ENCODE measurements at places on chromosomes 3 and 15.

- DNase-seq, result no peak
Observed at GRCh38 chr3:173553635-173554280, 156.2 kb downstream of the NLGN1 start.

DNA sequence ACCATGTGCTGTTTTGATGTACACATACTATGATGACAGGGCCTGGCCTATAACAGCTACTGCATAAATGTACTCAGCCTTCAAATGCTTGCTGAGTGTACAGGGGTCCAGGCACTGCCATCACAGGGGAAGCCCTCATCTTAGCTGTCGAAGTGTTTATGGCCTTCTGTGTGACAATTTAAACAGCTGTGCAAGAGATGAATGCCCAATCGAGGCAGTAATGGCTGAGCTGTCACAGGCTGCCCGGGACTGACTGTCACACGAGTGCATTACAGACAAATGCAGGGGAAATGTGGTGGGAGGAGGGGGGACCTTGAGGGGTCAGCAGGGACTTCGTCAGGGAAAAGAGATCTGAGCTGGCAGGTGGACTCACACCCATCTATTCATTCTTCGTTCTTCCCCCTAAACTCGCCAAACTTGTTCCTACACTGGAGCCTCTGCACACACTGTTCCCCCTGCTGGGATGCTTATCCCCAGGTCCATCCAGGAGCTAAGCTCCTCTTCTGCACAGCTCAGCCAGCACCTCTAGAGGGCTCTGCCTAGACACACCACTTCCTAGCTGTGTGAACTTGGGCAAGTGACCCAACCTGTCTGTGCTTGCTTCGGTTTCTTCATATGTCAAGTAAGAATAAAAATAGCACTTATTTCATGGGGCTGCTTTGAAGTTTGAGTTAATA, 156.2 kb upstream of the IQSEC1 start:
- DNase-seq, result no peak

- no peak for DNase-seq
Observed at GRCh38 chr3:73719861-73720260, 95.1 kb upstream of the PDZRN3 start.

- no peak for DNase-seq
Observed at GRCh38 chr3:14238930-14239329, 60.3 kb downstream of the LSM3 start.

DNA sequence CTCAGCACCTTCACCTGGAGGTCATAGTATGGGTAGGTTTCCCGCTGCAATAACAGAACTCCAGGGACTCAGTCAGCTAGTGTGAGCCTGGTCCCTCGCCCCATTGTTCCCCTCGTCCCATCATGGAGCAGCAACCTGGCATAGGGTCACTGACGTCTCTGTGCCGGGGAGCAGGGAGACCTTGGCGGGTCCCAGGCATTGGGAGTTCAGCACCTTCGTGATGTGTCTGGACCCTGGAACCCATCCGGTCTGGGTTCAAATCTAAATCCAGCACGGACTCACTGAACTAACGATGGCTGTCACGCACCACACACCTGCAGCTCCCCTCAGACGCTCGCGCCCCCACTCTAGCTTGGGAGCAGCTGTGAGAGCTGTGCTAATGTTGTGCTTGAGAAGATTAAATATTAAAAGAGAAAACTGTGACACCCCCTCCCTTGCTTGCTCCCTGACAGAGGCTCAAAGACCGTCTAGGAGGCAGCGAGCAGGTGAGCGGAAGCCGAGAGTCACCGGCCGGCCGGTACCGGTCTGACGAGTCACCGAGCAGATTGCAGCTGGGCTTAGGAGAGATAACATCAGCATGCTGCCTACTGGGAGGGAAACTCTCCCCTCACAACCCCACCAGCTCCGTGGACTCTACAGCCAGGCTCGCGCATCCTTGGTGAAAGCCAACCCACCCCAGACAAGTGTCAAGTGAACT, 742 bp downstream of the PLA2G4F start:
- no peak for DNase-seq

- no peak for DNase-seq
Observed at GRCh38 chr3:136209921-136210320, 13.8 kb upstream of the MSL2 start.

DNA sequence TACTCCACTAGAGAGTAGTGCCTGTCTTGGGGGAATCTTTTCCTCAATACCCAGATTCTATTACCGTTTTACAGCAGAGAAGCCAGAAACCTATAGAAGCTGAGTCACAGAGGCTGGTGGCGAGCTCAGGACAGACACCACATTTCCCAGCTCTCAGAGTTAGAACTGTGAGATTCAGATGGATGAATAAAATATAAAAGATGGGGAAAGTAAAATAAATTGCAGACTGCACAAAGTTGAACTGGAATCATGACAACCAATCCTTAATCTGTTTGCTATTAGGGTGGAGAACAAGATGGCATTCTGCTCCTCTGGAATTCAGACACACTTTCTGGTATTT, 40.5 kb upstream of the CMSS1 start:
- DNase-seq, result no peak

DNA sequence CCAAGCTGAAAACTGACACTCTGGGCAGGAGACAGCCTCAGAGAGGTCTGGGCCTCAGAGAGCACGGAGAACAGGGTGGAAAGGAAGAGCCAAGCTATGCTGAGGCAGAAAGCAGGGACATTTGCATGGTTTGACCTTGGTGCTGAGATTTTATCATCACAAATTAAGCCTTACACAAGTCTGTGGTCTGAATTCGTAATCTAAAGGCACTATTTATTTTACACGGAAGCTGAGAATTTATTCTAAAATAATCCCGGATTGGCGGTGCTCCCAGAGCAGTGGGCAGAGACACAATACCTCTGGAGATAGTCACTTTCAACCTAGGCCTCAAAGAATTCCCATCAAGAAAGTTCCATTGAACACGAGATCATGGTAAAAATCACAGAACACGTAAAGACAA, 47.5 kb downstream of the CFAP92 start:
- DNase-seq, result no peak

- no peak for DNase-seq
Observed at GRCh38 chr3:170813266-170813665, 56.7 kb downstream of the RPL22L1 start.

DNA sequence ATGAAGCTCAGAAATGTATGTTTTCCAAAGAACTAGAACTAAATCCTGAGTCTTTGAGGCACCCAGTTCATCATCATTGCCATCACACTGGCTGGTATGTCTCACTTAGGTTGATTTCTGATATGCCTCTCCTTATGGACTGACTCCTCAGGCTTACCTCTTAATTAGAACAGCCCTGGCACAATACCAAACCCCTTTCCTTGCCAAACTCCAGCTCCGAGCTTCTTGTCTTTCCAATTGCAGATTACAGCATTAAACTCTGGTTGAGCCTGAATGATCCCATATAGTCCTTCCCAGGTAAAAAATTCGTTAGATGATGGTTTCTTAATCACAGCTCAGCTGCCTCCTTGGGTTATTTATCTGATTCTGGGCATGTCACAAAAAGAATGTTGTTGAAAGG, 66.3 kb downstream of the RTP4 start:
- DNase-seq, result no peak

GRCh38 chr15:52008698-52009434, 10.2 kb upstream of the MAPK6 start:
- DNase-seq, result no peak

DNA sequence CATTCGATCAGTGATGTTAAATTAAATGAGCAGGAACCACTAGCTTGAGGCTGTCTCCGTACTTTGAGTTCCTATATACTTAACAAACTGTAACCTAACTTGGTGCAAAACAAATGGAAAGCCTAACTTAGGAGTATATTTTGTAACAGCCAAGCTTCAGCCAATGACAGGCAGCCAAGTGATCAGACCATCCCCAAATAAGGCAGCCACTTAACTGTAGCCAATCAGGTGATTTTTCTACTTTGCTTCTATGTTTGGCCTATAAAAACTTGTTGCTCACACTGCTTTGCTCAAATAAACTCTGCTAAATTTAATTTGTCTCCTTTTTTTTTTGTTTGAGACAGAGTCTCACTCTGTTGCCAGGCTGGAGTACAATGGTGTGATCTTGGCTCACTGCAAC, 19.3 kb upstream of the ZNF770 start:
- no peak for DNase-seq

DNA sequence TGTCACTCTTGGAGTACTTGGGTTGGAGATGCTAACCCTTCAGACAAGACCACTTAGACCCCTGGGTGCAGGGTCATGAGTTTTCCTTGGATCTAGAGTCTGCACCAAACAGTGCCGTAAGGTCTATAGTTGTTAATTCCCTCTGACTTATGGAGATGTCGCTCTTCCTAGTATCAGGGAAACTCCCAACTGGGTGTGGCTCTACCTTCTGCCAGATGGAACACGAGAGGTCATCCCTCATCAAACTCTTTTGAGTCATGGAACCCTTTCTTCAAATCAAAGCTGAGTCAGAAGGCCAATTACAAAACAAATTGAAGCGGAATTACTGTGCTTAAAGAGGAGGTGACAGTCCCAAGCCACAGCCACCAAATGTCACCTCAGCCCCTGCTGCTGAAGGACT, 514.9 kb upstream of the PROK2 start:
- no peak for DNase-seq

DNA sequence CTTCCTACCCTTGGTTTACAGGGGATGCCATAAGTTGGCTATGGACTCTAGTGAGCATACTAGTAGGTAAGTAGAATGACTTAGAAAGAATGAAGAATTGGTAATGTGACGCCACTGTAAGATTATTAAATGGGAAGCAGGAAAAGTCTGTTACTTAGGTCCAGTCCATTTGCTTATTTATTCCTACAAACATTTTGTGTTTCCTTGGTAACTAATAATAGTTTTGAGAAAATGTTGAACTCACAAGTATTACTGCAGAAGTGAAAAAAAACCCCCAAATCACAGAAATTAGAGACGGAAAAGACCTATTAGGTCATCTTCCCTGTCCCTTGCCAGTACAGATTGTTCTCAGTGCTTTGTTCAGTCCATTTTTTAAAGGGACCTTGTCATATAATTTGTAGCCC, 63.5 kb downstream of the CMSS1 start:
- DNase-seq, result no peak

DNA sequence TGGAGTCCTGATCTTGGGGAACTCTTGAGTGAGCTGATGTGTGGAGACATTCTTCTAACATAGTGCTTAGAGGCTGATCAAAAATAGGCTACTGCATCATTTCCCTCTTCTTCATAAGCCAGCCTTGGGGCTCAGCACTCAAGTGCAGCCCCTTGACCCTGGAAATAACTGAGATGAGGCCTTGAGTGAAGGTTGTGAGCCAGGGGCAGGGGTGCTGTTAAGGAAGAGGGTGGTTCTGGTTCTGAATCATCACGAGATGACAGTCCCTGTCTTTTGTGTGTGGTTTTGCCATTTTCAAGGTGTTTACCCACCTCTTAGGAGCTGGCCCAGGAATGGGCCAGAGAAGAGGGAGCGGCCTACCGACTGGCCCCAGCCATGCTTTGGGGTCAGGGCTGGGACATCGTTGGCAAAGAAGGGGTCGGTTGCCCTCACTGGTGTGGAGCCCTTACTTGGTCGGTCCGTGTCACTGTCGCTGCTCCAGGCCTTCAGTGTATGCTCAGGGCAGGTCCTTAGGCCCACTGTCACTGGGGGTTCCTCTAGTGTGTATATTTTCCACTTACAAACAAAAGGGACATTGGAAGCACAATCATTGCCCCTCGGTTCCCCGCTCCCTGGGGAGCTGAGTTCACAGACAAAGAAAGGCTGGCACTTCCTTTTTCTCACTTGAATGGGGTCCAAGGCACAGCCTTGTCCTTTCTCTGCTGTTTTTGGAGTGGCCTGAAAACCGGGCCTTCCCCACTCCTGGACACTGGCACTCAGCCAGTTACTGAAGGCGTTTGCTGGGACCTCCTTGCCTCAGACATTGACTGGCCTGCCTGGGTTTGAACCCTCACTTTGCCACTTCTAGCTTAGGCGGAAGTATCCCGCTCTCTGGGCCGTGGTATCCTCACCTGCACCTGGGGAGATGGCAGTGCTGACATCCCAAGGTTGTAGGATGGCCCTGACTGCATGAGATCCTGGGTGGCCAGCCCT, 46.6 kb downstream of the SLC6A6 start:
- no peak for DNase-seq

- no peak for DNase-seq
Observed at GRCh38 chr3:79809106-79809505, 41.3 kb upstream of the ROBO1 start.

GRCh38 chr3:123655400-123655799, 70.5 kb upstream of the HACD2 start:
- DNase-seq, result no peak

DNA sequence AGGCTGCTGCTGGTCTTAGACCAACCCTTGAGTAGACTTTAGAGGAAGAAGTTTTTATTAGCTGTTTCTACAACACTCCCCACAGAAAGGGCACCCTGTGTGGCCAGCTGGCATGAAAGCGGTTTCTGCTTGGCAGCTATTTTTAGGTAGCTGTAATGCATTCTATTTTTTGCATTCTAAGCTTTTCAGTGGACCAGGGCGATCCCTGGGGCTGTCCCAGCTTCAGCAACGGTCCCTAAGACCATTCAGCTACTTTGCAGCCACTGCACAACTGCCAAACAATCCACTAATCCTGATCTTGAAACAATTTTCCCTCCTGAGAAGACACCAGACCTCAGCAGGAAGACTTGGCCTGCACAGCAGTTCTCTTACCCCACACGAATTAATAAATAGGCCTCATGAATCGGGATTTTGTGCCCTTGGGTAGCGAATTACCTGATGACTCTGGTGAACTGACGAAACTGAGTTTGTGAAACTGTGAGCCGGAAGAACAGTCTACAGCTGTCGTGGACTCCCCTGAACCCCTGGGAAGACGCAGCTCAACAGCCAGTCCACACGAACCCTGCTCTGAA, 14.6 kb upstream of the TFRC start:
- DNase-seq, result no peak

DNA sequence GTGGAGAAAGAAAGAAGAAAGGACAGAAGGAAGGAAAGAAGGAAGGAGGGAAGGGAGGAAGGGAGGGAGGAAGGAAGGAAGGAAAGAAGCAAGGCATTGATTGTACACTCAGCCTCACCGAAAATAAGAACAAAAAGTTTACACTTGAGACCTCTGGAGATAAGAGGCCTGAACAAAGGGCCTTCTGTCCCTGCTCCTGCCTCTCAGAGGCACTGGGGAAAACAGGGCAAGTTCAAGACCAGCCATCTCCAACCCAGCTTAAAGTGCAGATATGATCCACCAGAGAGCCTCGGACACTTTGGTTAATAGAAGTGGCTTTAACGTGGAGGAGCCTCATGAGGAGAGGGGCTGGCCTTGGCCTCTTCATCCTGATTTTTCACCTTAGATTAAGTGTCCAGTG, 582.9 kb upstream of the PPP2R3A start:
- DNase-seq, result no peak

GRCh38 chr3:146813496-146813895, 208.3 kb upstream of the PLSCR5 start:
- no peak for DNase-seq

DNA sequence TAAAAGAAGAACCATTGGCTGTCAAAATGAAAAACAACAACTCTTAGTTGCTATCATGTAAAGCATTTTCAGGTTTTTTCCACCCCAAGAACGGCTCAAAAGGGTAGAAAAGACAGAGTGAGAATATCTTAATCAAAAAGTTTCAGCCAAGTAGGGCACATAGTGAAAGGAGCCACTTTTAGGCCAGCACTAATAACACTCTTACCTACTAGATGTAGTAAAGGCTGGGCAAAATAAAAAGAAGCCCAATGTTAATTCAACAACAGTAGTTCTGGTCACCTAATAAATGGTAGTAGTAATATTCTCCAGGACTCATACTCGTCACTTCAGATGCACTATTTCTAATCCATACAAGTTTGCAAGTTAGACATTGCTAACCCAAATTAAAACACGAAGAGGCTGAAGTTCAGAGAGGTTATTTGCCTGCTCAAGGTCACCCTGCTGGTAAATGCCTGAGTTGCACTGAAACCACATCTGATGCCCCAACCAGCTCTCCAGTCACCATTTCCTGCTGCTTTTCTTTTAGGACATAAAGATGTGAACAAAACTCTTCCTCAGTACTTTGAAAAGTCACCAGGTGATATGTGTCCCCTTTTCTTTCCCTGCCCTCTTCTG, 7.5 kb downstream of the GOLIM4 start:
- no peak for DNase-seq

All from central memory CD8-positive, alpha-beta T cell (primary cell).